ENCODE measurements at places on chromosomes 3 and 15. TPM values are rescaled to one million over a fixed set of nuclear protein-coding genes. Genes with fewer than 3 reads are reported as not detected.

- DNase-seq, result no peak
Measured at GRCh38 chr3:160703974-160704373, 27.0 kb downstream of the ARL14 start.

GRCh38 chr3:175608911-175609310 is 749.8 kb downstream of the NAALADL2 start:
- no peak for DNase-seq

DNA sequence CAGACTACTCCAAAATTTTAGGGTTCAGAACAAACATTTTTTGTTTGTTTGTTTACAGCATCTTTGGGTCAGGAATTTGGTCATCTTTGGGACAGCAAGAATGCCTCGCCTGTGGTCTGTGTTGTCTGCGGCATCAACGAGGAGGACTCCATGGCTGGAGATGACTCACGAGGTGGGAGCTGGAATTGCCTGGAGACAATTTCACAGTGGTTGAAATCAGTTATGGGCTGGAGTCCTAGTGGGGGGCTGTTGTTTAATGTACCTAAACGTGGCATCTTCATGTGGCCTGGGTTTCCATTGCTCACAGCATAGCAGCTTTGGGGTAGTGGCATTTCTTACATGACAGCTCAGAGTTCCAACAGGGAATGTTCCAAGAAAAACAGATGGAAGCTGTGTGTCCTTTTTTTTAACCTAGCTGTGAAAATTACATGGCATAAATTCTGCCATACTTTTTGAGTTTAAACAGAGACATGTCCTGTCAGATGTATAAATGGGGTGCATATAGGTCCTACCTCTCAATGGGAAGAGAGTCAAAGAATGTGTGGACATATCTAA is 507.3 kb upstream of the CBLB start:
- DNase-seq, result no peak

The SLC24A1 gene
- total RNA-seq, result 1.8 TPM

- DNase-seq, result no peak
Measured at GRCh38 chr3:161413127-161413854, 42.0 kb upstream of the SPTSSB start.

- no peak for DNase-seq
Measured at GRCh38 chr3:189941679-189942078, 179.0 kb downstream of the P3H2 start.

- DNase-seq, result no peak
Measured at GRCh38 chr3:88033808-88034207, 25.0 kb downstream of the CGGBP1 start.

The ATP2B2 gene
- total RNA-seq, result 26.8 TPM
